ENCODE measurements at places on chromosomes 12 and 14.

DNA sequence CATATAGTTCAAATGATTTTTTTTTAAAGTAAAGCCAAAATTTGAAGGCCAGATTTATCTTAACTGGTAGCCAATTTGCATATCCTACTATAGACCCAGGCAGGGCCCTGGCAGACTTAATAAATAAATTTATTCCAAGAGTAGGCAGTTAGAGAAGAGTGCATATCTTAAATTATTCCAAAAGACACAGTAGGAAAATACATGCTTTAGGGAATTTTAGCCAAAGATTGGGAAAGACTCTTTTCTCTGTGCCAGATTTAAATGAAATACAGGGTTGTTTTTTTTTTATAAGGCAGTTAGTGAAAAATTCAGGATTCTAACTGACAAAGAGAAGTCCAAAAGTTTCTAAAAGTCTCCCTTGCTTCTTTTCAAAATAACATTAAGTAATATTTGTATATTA lies 65.5 kb downstream of the ST8SIA1 start:
- no peak for DNase-seq

GRCh38 chr12:104339663-104340062 lies 36.1 kb downstream of the EID3 start:
- no peak for DNase-seq

DNA sequence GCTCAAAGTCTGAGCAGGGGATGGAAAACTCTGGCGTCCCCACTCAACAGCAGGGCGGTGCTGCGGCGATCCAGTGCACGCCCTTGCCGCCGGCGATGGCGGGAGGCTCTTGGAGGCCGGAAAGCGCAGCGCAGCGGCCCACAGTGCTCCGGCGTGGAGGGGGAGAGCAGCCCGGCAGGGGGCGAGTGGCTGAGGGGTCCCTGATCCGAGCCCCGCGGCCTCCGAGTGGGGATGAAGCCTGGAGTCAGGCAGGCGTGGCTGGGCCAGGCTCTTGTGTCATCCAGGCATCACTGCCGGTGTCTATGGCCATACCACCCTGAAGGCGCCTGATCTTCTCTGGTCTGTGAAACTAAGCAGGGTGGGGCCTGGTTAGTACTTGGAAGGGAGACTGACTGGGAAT lies 183.1 kb downstream of the ALG10 start:
- DNase-seq = no peak

- DNase-seq = no peak
Observed at GRCh38 chr12:16920451-16920850, 314.5 kb upstream of the LMO3 start.

DNA sequence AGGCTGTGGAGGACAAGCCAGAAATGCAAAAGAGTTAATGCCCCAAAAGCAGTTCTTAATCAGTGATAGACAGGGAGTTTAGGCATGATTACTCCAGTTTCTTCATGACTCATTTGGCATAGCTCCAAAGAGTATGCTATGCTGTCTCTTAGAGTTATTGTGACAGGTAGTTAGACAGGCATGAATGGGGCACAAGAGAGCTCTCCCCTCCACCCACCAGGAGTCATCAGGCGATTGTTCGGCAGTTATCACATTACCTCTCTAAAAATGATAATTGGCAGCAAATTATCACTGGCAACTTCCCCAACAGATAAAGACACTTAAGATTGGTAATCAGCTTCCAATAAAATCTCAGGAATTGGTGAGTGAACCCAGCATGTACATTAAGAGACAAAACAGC lies 320.1 kb downstream of the DAD1 start:
- DNase-seq = no peak

DNA sequence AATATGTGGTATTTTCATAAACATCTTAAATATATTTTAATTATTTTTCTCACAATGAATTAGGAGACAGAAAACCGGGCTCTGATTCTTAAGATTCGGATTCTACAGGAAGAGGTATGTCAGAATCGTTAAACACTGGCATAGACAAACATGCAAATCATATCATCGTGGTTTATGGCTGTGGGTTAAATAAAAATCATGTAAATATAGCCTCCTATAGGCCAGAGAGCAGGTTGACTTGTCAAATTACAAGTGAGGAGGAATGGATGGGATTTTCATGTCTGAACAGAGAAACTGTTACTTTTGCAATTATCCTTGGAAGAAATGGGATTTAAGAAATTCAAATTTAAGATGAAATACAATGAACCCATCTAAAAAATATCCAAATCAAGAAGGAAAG lies 74.9 kb upstream of the BCAT1 start:
- no peak for DNase-seq

DNA sequence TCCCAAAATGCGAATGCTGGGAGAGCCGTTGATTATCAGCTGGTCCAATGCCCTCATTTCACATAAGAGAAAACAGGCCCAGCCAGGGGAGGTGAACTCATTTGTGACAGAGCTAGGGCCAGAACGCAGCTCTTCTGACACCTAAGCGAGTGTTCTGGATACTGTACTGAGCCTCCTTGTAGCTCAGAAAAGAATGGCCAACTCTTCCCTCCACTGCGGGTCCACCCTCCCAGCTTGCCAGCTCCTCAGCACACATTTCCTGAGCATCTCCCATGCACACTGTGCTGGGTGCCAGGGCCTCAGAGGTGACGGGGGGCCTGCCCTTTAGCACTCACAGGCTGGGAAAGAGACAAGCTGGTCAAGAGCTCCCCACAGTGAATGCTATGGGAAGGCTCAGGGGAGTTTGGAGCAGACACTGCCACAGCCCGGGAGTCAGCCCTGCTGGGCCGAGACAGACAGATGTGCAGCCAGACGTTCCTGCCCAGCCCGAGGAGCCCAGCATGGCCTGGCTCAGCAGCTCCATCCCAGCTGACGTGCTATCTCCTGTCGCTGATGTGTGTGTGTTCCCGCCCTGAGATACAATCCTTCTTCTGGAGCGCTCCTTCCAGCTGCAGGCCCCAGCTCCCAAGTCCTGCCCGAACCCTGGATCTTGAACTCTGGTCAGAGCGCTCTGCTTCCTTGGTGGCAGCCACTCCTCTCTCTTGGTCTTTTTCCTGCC lies 3.5 kb downstream of the CMTM5 start:
- DNase-seq = no peak

DNA sequence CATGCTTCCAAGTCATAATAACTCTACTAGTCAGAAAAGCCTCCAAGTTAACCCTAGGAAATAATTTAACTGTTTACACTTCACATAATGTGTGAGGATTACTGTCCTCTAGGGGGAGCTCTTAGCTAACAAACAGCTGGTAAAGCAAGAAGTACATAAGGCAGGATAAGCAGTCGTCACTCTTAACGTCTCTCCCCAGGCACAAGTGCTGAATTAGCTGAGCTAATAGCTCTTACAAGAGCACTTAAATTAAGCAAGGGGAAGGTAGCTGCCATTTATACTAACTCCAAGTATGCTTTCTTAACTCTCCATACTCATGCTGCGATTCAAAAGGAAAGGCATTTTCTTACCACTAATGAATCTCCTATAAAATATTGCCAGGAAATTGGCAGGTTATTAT lies 79.3 kb upstream of the TSPAN11 start:
- no peak for DNase-seq

DNA sequence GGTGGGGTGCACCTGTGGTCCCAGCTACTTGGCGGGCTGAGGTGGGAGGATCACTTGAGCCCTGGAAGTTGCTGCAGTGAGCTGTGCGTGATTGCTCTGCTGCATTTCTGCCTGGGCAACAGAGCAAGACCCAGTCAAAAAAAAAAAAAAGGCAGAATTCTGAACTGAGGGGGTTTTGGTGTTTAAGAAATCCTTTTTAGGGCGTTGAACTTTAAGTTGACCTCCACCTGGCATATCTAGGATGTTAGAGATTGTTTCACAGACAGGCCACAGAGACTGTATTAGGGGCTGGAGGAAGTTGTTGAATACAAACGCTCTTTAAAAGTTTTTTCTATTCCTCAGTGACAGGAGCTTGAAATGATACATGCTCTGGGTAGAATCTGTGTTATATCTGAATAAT lies 60.5 kb downstream of the FBXW8 start:
- DNase-seq = no peak

GRCh38 chr12:104638851-104639240 lies 182.1 kb downstream of the CHST11 start:
- DNase-seq = no peak

DNA sequence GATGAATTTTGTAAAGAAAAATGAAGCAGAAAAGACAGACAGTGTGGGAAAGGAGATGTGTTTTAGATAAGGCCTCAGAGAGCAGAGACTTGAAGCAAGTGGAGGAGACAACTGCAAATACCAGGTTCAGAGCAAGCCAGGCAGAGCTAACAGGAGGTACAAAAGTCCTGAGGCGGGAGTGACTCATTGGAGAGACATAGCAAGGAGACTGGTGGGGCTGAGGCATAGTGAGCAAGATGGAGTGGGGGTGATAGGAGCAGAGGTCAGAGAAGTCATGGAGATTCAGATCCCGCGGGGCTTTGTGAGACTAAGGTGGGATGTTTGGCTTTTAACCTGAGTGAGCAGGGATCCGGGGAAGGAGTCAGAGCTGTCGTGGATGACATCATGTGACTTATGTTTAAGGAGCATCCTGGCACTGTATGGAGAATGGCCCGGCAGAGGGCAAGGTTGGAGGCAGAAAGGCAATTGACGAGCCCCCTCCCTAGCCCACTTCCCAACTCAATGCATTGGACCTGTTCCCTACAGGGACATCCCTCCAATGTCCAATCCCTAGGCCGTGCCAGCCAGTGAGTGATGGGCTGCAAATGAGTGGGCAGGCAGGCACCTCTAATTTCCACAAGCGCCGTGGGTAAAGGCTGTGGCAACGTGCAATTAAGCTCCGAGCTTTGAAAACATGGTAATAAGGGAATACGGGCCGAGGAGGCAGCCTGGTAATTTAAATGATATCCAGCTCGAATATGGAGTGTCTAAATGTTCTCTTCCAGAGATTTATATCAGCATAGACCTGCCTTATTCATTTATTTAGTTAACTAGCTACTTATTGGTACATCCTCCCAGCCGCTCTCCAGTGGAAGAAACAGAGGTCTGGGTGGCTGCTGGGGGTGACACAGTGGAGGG lies 206.8 kb upstream of the LHX5 start:
- DNase-seq = no peak

DNA sequence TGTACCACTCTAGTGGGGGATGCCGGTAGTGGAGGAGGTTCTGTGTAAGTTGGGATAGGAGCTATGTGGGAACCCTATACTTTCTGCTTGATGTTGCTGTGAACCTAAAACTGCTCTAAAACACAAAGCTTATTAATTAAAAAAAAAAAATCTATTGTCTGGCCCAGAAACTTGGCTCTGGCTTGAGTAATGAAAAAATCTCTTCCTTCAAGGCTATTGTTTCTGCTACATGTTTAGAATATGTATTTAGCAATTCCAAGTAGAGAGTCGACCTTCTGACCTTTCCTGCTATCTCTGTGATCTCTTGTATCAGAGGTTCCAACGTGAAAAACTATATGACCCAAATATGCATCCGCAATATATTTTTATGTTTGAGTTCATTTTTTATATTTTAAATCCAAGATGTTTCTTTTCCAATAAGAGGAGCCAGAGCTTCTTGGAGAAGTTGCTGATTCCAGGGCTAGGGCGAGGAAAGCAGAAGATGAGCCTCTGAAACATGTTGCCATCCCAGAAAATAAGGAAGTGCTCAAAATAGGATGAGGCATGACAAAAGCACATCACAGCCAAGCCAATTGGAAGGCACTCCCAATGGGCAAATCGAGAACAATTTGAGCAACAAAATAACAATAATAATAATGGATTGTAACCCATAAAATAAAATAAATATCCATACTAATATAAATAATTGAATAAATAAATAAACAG lies 184.6 kb upstream of the TMEM260 start:
- no peak for DNase-seq

DNA sequence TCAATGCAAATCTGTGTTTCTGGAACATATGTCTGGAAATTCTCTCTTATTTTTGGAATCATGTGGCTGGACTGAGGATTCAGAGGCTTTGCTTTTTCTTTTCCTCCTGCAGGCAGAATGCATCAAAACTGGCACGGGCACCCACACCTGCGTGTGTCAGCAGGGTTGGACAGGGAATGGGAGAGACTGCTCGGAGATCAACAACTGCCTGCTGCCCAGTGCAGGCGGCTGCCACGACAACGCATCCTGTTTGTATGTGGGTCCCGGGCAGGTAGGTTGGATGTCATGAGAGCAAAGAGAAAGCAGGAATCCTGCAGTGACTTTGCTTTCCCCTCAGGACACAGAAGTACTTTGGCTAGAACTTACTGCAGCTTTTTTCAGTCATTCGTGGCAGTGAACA lies 90.3 kb downstream of the STAB2 start:
- DNase-seq = no peak

DNA sequence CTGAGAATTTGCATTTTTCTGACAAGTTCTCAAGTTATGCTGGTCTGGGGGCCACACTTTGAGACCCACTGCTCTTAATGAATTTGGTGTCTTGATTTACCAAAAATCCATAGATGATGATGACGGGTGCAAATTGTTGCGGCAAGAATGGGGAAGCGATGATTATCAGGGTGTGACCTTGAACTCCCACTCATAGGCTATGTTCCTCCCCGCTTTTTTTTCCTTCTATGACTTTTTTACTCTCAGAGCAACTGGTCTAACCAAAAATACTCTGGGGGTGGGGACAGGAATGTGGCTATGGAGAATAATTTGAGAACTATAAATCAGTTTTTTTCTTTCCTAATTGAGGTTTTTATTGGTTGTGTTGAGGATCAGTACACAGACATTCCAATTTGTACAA lies 83.6 kb downstream of the PPFIBP1 start:
- DNase-seq = no peak

GRCh38 chr12:6333029-6333428 lies 8.8 kb downstream of the TNFRSF1A start:
- DNase-seq = no peak

- no peak for DNase-seq
Observed at GRCh38 chr14:51616256-51616655, 35.5 kb upstream of the FRMD6 start.

DNA sequence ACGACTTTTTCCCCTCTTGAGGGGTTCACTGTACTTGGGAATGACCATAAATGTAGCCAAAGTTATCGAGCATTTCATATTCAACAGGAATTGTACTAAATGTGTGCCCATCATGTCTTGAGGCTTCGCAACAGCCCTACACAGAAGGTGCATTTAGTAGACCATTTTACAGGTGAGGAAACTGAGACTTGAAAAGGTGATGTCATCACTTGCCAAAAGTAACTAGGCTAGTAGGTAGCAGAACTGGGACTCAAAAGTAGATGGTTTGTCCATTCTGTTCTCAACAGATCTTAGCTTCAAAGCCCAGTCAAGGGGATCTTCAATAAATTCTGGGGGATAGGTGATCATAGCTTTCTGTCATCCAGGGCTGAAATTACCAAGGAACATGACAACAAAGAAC lies 782.2 kb downstream of the MED13L start:
- no peak for DNase-seq

GRCh38 chr12:64452559-64453329 lies 824 bp downstream of the TBK1 start:
- no peak for DNase-seq

DNA sequence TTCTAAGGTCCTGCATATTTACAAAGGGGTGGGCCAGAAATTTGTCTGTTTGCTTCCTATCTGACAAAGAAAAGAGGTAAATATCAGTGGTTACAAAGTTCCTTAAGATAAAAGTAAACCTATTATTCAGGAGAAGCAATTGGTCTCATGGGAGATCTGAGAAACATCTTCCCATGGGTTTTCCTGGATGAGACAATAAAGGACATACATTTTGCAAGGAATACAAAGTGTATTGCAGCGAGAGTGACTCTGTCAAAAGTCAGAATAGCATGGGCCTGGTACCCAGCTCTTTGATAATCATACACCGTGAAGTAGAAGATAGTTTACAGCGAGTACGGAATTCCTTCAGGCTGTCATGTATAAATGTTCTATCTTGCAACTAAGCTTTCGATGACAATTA lies 14.2 kb downstream of the LRRK2 start:
- DNase-seq = no peak
